ENCODE measurements at places on chromosomes 2 and 18. TPM values are rescaled to one million over a fixed set of nuclear protein-coding genes. Genes with fewer than 3 reads are reported as not detected.

DNA sequence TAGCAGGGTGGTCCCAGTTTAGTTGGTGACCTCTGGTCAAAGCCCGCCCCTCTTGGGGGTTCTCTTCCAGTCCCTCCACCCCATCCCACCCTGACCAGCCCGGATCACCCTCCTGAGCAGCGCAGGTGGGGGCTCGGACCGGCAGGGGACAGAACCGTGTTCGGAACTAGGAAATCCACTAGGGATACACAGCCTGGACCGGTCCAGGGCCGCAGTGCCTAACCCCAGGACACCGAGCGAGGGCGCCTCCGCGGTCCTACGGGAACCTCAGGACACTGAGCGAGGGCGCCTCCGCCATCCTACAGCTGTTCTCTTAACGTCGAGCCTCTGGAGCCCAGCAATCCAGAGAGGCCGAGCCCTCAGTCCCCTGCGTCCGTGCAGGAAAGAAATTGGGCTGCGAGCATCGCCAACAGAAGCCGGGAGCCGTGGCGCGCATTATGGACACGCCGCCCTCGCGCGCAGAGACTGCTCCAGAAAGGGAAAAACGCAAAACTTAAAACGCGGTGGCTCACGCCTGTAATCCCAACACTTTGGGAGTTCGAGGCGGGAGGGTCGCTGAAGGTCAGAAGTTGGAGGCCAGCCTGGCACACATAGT lies 8.5 kb downstream of the RAX start:
- no peak for DNase-seq

DNA sequence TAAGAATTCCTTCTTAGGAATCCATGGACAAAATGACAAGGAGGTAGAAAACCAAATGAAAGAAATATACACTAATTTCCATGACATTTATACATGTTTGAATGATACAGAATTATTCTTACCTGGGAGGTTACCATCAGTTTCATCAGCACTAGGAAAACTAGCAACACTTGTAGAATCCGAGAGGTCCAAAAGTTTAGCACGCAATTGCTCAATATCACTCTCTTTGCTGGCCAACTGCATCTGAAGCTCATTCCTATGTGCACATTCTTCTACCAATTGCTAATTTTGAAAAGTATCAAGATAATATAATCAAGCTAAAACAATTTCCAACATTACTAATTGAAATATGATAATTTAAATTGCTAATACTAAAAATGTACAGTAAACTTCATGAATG lies 144.8 kb downstream of the ROCK1 start:
- DNase-seq = no peak

DYNC2LI1 gene
- 85.8 TPM for polyA plus RNA-seq

DNA sequence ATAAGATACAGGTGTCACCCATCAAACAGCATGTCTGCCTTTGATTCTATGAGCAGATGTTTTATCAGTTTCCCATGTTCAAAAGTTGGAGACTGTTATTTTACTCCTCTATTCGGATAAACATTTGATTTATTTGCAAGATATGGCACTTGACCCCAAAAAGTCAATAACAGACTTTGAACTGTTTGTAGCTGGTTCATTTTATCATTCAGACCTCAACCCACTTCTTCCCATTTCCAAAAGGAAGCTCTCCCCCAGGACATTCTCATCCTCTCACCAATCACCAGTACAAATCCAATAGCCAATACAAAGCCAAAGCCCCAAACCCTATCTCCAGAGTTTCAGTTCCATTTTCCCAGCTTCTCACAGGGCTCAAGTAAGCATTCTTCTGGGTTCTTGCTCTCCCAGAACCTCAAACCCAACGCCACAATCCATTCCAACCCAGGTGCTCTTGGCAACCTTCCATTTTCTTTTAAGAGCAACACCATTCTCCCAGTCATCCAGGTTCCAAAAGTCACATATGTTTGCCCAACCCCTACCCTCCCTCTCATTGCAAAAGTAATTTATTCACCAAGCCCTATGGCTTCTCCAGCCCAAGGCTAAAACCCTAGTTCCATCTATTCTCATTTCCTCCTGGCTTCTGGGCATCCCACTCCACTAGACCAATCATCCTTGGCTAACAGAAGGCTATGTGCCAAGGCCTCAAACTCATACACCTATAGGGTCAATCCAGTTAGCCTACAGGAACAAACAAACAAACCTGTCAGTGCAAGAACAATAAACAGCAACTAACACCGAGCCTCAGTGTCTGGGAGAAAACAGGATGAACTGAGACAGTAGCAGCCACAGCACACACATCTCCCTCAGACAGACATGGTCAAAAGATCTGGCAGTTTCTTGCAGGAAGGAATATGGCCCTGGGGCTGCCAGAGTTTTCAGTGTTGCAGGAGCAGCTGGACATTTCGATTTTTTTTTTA lies 9.2 kb downstream of the ACVR1 start:
- no peak for DNase-seq

DNA sequence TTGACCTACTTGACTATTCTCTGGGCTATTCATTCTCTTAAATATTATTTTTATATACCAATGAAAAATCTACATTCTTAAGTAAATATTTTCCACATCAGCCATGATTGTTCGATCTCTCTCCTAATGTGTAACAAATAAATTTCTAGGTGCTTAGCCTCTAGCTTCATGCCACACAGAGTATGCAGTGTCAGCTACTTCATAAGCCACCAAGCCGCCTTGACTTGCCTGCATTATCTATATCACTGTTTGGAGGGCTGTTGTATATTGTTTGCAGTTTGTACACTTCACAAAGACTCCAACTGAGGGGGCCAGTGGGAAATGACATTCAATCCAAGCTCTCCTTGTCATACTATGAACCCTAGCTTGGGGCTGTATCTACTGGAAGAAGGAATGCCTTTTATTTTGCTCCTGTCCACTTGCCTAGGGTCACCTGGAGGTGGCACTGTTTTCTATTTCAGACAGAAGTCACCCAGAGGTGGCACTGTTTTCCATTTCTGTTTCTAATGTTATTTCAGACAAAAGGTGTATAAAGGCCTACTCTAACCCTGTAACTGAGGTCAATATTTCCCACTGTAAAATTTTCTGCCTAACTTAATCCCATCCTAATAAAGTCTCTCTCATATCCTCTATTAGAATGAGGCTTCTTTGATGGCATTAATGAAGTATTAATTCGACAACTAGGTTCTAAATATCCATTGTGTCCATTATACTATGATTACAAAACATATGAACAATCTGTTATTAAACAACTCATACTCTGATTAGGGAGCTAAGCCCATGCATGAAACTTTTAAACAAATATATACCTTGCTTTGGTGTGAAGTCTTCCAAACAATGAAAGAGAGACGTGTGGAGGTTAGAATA lies 36.4 kb downstream of the COL5A2 start:
- DNase-seq = no peak

GRCh38 chr2:46936566-46936965 lies 21.0 kb upstream of the MCFD2 start:
- DNase-seq = no peak

- DNase-seq = no peak
These were observed 18.2 kb upstream of the MGAT5 start for GRCh38 chr2:134235510-134236144.

FAM110C gene
- 10.2 TPM for polyA plus RNA-seq

GRCh38 chr2:45567974-45568789 lies 42.9 kb downstream of the SRBD1 start:
- DNase-seq = no peak

- DNase-seq = no peak
These were observed 54.3 kb downstream of the BOLA3 start for GRCh38 chr2:74093426-74093825.
